ENCODE measurements at places on chromosomes 13 and 19.

DNA sequence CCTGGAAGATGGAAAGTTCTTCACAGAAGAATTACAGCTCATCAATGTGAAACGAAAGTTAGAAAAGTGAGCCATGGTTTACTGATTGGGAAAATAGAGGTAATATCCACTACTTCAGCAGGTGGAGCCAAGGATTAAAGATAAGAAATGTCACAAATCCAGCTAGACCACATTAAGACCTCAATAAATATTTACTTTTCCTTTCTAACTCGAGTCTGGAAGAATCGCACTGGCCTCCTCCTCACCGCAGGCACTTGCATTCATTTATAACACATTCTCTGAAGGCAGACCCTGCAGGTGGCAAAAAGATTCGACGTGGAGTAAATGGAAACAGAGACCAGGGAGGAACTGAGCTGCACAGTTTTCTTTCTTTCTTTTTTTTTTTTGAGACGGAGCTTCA lies 7.4 kb downstream of the SLC35E1 start:
- peaks cover 60% of the 10 kb centered on the region for H3K36me3 ChIP-seq
- H3K27me3 ChIP-seq, result no peaks in the 10 kb centered on the region
- H3K4me3 ChIP-seq, result no peak overlapping the region
- no peak for DNase-seq

DNA sequence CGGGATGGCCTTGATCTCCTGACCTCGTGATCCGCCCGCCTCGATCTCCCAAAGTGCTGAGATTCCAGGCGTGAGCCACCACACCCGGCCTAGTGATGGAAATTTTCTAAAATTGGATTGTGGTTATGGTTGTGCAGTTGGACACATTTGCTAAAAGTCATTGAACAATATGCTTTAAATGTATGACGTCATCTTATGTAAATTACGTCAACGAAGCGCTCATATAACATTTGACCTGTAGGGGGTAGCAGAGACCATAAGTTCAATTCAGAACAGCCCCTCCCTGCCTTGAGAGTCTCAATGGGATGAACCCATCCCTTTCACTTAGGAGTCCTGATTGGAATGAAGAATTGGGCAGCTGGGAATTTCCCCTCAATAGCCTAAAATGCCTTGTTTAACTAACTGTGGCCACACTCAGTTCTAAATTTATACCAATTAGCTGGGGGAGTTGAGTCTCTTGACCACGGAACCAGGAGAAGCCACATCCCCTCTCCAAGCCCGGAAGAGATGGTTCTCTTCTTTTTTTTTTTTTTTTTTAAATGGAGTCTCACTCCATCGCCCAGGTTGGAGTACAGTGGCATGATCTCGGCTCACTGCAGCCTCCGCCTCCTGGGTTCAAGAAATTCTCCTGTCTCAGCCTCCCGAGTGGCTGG lies 15.2 kb upstream of the TLE6 start:
- no peaks in the 10 kb centered on the region for H3K4me1 ChIP-seq
- no peak for DNase-seq
- H3K36me3 ChIP-seq, result no peaks in the 10 kb centered on the region
- H3K27me3 ChIP-seq, result no peaks in the 10 kb centered on the region
- no peak overlapping the region for H3K27ac ChIP-seq

DNA sequence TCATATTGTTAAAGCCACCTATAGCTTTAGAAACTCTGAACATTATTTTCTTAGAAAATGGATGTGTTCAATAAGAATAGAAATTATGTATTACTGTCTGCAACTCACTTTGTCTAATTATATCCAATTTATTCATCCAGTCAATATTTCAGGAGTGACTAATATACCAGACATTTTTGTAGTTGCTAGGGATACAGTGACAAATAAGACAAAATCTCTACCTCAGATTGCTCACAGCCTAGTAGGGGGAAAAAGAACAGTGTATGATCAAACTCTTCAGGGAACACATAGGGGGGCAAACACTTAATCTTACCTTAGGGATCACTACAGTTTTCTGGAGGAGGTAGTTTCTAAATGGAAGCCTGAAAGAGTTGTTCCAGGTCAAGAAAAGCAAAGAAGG lies 8.6 kb downstream of the BRCA2 start:
- no peak overlapping the region for H3K27ac ChIP-seq
- no peaks in the 10 kb centered on the region for H3K27me3 ChIP-seq
- no peak for DNase-seq
- H3K4me3 ChIP-seq, result no peak overlapping the region
- no peaks in the 10 kb centered on the region for H3K36me3 ChIP-seq
- no peaks in the 10 kb centered on the region for H3K4me1 ChIP-seq

- no peak overlapping the region for H3K4me3 ChIP-seq
- no peaks in the 10 kb centered on the region for H3K36me3 ChIP-seq
- no peaks in the 10 kb centered on the region for H3K27me3 ChIP-seq
- no peaks in the 10 kb centered on the region for H3K4me1 ChIP-seq
- H3K27ac ChIP-seq, result no peak overlapping the region
- no peak for DNase-seq
These were observed 142.2 kb downstream of the TBC1D4 start for GRCh38 chr13:75339635-75340374.

DNA sequence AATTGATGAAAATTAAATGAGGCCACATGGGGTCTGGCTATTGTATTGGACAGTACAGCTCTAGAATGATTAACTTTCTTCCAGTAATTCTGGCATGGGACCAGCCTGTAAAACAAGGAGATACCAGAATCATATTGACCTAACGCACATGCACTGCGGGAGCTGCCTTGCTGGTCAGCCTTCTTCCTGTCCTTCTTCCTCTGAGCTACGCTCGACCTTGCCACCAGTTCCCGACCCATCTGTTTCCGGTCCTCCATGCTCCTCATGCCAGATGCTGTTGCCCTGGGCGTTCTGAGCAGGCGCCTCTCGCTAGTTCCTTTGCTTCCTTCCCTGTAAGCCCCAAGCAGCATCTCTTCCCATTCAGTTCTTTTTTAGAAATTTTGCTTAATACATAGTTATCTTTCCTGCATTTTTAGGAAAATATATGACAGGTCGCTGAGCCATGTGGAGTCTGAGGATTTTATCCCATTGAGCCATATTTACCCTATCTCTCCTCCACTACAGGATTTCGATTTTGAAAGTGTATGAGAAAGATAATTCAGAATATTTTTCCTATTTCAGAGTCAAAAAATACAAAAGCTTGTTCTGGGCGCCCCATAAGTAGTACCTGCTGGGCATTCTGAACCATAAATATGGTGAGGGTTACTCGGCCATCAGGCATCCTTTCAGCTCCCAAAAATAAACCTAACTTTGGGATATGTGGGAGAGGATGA lies 38.6 kb downstream of the TNFRSF19 start:
- peaks cover 34% of the 10 kb centered on the region for H3K4me1 ChIP-seq
- H3K36me3 ChIP-seq, result no peaks in the 10 kb centered on the region
- H3K4me3 ChIP-seq, result peak overlapping the region; percentile 19
- no peaks in the 10 kb centered on the region for H3K27me3 ChIP-seq
- H3K27ac ChIP-seq, result peak overlapping the region; percentile 75

GRCh38 chr13:84843368-84843767 lies 955.9 kb downstream of the SLITRK6 start:
- H3K36me3 ChIP-seq, result no peaks in the 10 kb centered on the region
- H3K4me1 ChIP-seq, result no peaks in the 10 kb centered on the region
- no peak for DNase-seq
- H3K4me3 ChIP-seq, result no peak overlapping the region

DNA sequence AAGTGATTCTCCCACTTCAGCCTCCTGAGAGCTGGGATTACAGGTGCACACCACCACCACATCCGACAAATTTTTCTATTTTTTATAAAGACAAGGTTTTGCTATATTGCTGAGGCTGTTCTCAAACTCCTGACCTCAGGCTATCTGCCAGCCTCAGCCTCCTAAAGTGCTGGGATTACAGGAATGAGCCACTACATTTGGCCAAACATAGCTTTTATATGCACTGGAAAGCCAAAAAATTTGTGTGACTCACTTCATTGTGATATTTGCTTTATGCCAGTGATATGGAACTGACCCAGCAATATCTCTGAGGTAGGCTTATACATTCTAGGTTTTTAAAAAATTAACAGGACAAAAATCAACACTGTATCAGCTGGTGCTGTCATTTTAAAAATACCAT lies 26.8 kb upstream of the ACOD1 start:
- H3K27ac ChIP-seq, result no peak overlapping the region
- H3K36me3 ChIP-seq, result no peaks in the 10 kb centered on the region
- no peak for DNase-seq

GRCh38 chr19:55457683-55458457 lies 3.6 kb downstream of the ISOC2 start:
- no peak for DNase-seq
- H3K27ac ChIP-seq, result no peak overlapping the region
- no peaks in the 10 kb centered on the region for H3K27me3 ChIP-seq
- H3K36me3 ChIP-seq, result no peaks in the 10 kb centered on the region

DNA sequence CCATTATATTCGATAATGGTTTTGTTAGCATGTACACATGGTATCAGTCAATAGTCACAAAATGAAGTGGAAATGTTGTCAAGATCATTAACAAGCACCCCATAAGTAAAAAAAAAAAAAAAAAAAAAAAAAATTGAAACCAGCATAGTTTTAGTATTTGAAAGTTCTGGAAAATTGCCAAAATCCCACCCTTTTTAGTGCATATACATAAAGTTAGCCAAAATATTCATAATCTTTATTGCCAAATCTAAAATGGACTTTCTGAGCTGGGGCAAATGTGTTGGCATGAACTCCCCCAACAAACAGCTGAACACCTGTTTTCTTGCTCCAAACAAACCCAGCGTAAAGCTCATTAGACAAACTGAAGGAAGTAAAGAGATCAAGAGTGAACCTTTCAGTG lies 73.9 kb downstream of the MZT1 start:
- DNase-seq, result no peak
- no peak overlapping the region for H3K4me3 ChIP-seq
- H3K27ac ChIP-seq, result no peak overlapping the region
- H3K27me3 ChIP-seq, result no peaks in the 10 kb centered on the region
- no peaks in the 10 kb centered on the region for H3K36me3 ChIP-seq

DNA sequence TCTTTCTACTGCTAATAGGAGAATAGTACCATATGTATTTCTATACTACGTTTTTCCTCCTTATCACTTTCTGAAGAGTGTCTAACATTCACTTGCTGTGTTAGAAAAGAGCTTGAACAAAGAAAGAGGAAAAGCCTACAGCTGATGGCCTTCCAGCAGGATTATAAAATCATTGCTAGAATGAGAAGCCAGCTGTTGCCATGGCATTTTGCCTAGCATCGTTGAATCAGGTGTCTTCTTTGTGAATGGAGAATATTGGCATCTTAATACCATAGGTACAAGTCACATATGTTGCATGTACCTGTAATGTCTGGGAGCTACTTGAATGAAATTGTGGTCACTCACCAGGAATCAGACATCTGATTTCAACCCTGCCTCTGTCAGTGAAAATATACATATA lies 1174.9 kb downstream of the PCDH17 start:
- no peaks in the 10 kb centered on the region for H3K27me3 ChIP-seq
- no peaks in the 10 kb centered on the region for H3K36me3 ChIP-seq
- H3K27ac ChIP-seq, result no peak overlapping the region
- no peaks in the 10 kb centered on the region for H3K4me1 ChIP-seq
- H3K4me3 ChIP-seq, result no peak overlapping the region
- no peak for DNase-seq

DNA sequence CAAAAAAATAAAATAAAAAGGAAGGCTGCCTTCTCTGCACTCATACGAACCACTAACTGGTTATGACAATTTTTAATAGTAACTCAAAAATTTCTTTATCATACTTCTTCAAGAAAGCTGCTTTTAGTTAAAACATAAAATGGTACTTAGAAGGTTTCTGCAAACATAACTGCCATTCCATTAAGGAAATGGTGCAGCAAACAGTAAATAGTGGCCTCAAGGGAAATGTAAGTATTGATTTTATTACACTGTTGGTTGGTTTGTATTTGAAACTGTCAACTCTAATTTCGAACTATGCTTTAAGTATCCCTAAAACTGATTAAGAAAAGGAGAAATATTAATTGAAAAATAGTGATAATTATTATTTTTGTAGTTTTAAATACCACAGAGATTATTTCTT lies 278.0 kb downstream of the DACH1 start:
- H3K4me1 ChIP-seq, result no peaks in the 10 kb centered on the region
- H3K36me3 ChIP-seq, result no peaks in the 10 kb centered on the region
- H3K27me3 ChIP-seq, result no peaks in the 10 kb centered on the region
- H3K27ac ChIP-seq, result no peak overlapping the region
- no peak overlapping the region for H3K4me3 ChIP-seq

GRCh38 chr13:48489666-48490065 lies 43.2 kb downstream of the RCBTB2 start:
- H3K36me3 ChIP-seq, result no peaks in the 10 kb centered on the region
- H3K4me3 ChIP-seq, result no peak overlapping the region
- H3K27ac ChIP-seq, result peak overlapping the region; percentile 51
- DNase-seq, result no peak
- H3K4me1 ChIP-seq, result peaks cover 49% of the 10 kb centered on the region
- H3K27me3 ChIP-seq, result no peaks in the 10 kb centered on the region

DNA sequence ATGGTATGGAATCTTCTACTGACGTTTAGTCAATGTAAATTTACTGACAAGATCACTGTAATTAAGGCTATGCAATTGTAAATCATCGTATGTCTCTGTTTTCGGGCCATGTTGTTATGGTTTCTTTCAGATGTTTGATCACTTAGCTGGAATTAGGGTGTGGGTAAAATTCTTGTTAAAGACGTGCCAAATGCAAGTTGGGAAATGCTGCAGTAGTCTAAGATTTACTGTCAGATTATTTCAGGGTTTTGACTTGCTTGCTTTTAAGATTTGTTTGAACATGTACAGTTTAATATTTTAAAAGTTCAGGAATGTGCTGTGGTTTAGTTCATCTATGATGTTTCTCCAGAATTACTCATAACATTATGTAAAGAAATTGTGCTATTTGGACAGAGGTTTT lies 10.8 kb downstream of the NDFIP2 start:
- peak overlapping the region; percentile 3 for H3K27ac ChIP-seq
- DNase-seq, result no peak
- H3K4me1 ChIP-seq, result peaks cover 57% of the 10 kb centered on the region
- no peak overlapping the region for H3K4me3 ChIP-seq
- no peaks in the 10 kb centered on the region for H3K36me3 ChIP-seq

Measured in vagina (tissue), 2 donors.